ENCODE measurements at places on chromosomes 13 and 19.

DNA sequence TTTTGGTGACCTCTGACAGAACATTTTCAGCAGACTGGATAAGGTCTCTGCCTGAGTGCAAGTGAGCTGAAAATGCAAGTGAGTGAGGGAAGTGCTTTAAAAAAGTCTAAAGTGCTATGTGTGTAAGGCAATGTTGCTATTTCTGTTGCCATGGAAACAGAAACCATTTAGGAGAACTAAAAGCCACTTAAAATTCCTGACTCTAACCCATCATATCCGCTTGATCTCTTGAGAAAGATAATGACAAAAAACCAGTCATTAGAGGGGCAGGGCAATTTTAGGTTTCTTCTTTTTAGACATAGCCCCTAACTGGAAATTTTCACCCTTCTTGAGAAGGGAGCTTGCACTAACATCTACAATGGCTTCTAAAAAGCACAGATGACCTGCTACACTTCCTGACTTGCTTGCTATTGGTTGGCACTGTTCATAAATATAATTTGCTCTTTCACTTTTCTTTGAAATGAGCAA, at the start of gene CYSLTR2:
CYSLTR2 (plus strand) TSS at position 458 of the 468 bp plus-strand sequence. CDS start 52,889 bp downstream, outside the sequence.
- DNase-seq = no peak

GRCh38 chr13:42392716-42393572, 121.0 kb downstream of the AKAP11 start:
- no peak for DNase-seq

GRCh38 chr13:79398915-79399314, 7.1 kb downstream of the RBM26 start:
- DNase-seq = no peak

DNA sequence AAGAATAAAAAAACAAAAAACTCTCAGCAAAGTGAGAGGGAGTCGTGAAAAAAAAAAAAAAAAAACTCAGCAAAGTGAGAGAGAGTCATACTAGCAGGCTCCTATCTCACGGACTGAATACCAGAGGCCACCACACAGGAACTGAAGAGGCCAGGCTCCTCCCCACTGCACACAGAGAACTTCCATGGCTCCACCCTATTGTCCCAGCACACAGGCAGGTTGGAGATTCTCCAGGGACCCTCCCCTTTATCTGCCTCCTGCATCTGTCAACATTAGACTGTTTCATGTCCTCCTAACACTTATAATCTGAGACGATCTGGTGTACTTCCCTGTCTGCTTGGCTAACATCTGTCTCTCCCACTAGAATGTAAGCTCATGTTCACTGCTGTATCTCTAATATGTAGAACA, 37.0 kb upstream of the FARP1 start:
- DNase-seq = no peak

DNA sequence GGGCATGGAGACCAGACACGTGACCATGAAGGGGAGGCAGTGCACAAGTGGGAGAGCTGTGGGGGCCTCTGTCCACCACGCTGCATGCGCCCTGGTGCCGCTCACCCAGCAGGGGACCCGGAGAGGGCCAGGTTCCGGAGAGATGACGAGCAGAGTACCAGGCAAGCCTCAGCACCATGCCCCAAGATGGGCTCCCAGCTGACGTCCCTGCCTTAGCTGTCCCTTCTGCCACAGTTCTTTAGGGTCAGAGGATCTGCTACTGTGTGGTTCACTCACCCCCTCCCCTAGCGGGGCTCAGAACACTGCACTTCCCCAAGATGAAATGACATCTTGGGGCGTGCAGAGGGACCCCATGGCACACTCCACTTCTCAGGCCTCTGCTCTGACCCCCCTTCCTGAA, 9.6 kb upstream of the PRKD2 start:
- no peak for DNase-seq

DNA sequence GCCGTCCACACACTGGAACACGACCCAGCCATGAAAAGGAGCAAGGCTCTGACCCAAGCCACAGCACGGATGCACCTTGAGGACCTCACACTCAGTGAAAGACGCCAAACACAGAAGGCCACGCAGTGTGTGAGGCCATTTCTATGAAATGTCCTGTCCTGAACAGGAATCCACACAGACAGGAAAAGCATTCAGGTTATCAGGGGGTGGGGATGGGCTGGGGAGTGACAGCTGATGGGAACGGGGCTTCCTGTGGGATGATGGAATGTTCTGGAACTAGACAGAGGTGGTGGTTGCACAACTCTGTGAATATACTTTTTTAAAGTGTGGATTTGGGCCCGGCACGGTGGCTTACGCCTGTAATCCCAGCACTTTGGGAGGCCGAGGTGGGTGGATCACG, 30.6 kb downstream of the GPX4 start:
- no peak for DNase-seq

DNA sequence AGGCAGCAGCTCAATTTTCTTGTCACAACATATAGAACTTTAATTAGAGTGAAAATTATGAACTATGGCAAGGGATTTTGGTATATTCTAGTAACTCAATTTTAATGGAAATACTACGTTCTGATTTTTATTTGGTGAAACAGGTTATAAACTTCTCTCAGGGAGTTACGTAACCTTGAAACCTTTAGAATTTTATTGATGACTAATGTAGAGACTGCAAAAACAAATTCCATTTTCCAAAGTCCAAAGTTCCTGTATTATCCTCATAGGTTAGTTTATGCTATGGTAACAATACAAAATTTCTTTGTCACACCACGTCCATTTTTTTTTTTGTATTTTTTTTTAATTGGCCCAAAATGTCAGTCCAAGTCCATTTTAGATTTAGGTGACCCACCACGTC, 185.7 kb downstream of the KLF5 start:
- no peak for DNase-seq

DNA sequence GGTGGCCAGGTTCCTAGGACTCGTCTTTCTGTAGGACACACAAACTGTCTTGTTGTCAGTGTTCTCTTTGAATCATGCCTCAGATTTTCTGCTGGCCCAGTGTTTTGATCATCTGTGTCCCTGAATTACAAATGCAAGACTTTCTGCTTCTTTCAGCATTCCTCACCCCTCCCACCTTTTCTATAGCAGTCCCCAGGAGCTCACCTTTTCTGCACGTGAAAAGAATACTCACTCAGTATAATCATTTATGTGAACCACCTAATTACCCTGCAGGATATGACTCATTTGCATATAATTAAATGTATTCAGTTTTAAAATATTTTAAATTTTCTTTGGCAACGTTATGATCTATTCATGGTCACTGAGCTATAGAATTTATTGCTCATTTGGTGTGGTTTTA, 389.2 kb downstream of the ITGBL1 start:
- no peak for DNase-seq

DNA sequence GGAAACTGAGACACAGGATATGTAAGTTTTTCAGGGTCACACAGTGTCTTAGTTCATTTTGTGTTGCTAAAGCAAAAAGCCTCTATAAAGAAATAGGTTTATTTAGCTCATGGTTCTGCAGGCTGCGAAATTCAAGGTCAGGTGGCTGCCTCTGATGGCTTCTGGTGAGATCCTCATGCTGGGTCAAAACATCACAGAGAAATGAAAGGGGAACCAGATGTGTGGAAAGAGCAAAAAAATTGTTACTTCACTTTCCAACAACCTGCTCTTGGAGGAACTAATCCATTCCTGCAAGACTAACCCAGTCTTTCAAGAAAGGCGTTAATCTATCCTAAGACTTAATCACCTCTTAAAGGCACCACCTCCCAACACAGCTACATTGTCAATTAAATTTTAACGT, 64.2 kb upstream of the UBL3 start:
- no peak for DNase-seq

Measured in activated naive CD4-positive, alpha-beta T cell treated with Interleukin-2 at 50 U/mL for 16 hours (primary cell).